ENCODE measurements at places on chromosomes 2 and 18.

DNA sequence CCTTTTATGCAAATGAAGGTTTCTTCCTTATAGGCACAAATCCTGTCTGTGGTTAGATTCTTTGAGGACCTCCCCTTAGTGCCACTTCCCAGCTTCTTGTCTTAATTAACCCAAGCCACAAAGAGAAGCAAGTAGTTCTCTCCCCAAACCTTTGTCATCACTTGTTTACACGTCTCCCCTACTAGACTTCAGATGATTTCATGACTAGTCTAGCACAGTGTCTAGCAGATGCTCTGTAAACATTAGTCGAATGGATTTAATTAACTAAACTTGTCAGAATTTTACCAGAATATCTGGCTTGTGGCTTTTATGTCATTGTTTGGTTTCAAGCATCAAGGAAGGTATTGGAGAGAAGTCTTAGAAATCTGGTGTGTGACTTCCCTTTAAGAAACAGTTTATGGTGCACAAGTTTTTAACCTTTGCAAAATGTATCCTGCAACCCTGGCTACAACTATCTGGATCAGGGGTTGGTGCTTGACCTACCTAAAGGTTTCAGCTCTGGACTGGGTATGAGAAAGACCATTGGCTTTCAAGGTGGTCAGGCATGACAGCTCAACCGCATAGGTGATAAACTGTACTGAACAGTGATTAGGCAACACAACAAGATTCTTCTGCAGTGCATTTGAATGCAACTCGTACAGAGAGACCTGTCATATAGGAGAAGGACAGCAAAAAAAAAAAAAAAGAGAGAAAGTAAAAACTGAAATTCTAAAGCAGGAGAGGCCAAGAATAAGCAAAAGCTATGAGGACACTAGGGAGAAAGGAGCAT, 93.2 kb upstream of the CCDC150 start:
- DNase-seq: no peak

DNA sequence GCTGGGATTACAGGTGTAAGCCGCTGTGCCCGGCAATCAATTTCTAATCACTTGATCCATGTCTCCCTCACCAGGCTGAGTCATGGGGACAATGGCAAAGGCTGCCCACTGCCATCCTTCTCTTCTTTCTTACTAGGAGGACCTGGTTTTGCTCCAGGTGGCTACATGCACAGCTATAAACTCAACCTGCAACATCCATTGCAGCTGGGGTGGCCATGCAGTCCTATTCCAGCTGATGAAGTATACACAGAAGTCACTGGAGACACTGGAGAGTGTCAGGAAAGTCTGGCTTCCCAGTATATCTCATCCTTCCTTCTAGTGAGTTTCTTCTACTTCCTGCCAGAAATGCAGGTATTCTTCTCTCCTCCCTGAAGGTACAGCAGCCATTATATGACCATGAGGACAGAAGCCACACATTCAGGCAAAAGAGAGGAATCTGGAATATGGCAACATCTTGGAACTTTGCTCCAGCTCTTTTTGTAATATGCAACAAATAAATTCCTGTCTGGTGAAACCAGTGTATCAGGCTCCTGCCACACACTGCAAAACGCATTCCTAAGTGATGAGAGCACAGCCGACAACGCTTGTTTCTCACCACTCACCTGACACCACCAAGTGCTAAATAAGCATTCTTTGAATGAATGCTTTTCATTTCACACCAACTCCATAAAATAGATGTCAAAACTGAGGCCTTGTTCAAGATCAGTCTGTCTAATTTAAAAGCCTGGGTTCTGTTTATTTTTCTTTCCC, 32.3 kb downstream of the SCTR start:
- DNase-seq: no peak

DNA sequence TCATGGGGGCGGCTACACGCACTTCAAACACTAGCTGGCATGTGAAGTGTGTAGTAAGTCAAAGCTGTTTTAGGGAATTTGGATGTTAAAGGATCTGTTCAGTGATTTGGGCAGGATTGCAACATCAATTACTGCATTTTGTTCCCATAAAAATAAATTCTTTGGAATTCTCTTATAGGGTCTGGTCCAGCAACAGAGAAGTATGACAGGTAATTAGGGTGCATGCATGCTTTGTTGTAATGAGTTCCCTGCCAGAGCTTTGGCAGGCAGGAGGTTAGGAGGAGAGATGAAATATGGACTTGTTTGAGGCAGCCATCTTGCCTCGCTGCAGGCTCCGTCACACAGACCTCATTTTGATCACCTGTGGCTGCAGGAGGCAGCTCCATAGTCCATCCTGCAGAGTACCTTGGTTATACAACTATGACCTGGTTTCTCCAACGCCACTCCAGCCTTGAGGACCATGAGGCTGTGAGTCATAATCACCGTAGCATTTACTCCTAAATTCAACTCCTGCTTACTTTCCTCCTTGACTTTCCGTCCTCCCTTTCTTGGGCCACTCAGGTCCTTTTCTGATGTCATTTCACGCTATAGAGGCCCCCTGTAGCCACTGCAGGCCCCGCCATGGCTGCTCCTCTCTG, 26.5 kb upstream of the EML4 start:
- no peak for DNase-seq

DNA sequence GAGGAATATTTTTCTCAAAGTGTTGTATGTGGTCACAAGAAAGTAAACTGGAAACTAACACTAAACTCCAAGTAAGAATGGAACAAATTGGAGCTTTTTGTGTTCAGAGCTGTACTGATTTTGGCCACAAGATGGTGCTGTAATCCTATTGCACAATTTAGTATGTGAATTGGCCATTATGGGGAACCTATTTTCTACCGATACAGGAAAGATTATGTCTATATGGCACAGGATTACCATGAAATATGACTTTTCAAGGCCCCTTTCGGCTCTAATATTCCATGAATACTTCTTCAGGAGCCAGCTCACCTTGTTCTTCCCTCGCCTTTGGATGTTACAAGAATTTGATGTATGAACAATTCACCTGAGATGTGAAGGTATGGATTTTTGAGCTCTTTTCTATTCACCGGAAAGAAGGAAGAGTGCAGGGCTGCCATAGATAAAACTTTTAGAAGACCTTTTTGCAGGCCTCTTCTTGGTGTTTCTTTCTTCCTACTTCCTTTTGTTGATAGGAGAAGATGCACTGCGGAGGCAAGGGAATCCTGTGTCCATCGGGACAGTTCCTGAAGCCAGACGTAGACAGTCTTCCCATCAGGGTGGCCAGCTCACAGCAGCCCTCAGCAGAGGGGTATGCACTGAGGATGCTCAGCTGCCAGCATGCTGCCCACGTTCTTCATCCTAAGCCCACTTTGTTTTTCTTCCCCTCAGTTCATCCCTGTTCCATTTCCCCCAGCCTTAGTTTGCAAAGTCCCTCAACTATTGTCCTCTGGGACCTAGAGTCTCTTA, 13.3 kb downstream of the MRPL44 start:
- no peak for DNase-seq

GRCh38 chr2:73939419-73939818, 12.7 kb downstream of the DGUOK start:
- no peak for DNase-seq

DNA sequence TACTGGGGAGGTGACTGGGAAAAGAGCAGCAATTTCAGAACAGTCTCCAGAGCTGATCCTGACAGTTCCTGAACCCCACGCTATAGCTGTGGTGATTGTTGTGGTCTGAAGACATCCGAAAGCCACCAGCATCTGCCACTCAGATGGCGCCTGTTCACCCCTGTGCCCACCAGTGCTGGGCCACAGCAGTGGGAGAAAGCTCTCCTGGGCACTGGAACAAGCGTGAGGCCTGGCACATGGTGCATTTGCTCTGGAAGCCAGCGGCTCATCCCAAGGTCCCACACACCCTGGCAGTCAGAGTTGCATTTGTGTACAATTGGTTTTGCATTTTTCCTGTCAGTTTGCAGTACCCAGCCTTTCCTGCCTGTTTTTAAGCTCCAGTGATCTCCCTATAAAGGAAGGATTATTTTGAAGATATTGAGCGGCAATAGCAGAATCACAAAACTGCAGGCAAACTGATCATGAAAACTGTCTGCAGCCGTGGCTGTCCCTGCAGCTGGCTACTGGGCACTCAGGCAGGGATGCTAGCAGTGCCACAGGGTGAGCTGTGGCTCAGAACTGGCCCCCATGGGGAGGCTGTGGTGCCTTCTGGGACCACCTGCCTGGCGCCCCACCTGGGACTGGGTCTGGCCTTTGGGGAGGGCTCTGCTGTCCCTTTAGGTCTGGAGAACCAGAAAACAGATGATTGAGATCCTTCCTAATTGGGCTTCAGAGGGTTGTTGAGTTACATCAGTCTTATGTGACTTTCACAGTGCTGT, 30.1 kb downstream of the IMPA2 start:
- DNase-seq: peak; percentile 48

- peak; percentile 74 for DNase-seq
Measured at GRCh38 chr2:74834792-74835755, 1.1 kb downstream of the HK2 start.

GRCh38 chr2:142682528-142682927, 194.9 kb upstream of the KYNU start:
- no peak for DNase-seq

DNA sequence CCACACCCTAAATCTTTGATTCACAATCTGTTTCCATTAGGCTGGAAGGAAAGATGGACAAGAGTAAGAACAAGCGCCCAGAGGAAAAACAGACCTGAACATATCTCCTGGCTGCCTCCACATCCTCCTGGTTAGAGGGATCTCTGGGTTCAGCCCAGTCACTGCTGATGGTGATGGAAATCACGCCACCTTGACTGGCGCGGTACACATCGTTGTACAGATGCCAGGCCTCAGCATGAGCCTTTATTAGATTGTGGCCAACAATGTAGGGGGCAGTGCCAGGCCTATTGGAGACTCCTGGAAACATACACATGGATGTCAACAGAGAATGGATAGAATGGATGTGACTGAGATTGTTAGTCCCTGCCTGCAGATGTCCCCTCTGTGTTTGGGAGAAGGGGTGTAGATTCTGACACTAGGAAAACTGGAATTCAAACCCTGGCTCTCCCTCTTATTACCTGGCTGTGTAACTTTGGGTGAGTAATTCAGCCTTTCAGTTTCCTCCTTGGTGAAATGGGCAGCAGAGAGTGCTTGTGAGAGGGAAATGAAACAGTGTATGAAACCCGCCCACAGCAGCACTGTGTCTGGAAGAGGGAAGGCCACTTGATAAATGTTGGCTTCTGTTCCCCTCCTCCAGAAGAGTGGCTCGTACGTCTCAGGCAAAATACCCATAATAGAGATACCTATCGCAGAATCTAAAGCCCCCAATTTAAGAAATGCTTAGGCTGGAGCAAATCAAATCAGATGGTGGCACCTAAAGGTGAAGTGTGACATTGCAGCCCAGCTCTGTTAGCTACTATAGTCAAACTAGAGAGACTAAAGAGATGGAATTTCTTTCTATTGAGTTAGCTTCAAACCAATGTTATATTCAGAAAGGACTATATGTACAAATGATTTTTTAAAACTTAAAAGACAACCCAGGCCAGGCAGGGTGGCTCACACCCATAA, 36.2 kb downstream of the LCT start:
- DNase-seq: no peak

All from aorta (tissue), 5 donors.